ENCODE measurements at places on chromosomes 6 and 20.

GRCh38 chr20:57396984-57397692, 5.9 kb downstream of the RBM38 start:
- no peak for DNase-seq

DNA sequence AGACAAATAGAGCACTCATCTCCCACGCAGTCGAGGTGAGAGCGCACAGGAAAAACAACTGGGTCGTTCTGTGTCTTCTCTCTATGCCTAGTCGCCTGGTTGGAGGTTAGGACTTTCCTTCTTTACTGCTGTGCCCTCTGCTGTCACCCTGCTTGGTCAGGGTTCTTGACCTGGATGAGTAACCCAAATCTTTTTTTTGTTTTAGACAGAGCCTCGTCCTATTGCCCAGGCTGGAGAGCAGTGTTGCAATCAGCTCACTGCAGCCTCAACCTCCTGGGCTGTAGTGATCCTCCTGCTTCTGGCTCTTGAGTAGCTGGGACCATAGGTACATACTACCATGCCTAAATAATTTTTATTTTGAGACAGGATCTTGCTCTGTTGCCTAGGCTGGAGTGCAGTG, 24.5 kb downstream of the PRPF6 start:
- no peak for DNase-seq

- DNase-seq, result no peak
Measured at GRCh38 chr6:41280381-41281057, 6.0 kb downstream of the TREM1 start.

DNA sequence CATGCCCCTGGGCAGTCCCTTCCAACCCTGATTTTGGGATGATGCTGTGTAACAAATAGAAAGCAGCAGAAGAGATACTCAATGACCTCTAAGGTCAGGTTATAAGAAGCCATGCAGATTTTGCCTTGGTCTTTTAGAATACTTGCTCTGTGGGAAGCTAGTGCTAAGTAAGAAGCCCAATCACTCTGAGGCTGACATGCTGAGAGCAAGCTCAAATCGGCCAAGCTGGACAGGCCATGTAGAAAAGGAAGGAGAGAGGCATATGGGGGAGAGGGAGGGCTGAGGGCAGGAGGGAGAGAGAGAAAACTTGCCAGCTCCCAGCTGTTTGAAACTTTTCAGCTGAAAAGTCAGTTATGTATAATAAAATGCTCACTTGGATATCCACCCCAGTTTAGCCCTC, 1021.6 kb upstream of the MAP3K7 start:
- no peak for DNase-seq

DNA sequence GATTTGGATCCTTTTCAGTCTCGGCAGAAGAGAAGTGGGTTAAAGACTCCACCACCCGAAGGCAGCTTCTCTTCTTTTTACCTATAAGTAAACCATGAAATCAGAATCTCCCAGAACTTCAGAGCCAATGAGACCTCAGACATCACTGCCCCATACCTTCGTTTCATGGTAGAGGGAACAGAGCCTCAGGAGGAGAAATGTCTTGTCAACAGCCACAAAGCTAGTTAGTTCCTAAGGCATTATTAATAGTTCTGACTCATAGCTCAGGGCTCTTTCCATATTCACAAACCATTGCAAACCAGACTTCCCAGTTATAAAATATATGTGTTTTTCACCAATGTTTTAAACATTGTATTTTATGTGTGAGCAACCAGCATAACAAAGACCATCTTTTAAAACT, 118.7 kb upstream of the RIPOR2 start:
- no peak for DNase-seq

DNA sequence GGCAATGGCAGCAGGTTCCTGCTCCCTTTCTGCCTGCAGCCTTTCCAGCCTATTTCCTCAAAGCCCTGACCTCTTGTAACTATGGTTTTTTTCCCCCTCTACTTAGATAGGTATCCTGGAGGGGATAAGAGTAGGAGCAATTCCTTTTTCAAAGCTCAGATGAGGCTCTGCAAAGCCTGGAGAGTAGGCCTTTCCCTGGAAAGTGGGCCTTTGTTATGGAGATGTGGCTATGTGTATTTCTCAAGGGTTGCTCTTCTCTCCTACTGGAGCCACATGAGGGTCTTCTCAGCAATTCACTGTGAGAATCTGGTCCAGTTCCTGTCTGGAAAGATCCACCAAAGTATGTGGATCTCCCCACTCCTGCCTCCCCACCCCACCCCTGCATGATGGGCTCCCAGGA, 96.0 kb downstream of the DTD1 start:
- DNase-seq, result no peak

DNA sequence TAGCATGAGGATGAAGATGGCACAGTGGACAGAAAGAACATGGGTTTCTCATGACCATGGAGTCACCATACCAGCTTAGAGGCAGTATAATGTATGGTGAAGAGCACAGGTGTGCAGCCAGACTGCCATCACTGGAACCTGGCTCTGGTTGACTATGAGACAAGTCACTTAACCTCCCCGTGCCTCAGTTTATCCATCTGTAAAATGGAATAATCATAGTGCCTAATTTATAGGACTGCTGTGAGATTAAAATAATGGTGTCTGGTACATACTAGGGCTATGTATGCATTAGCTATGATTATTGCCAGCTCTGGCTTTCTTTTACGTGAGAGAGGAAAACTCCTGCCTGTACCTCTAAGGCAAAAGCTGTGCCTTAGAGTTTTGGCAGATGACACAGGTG, 19.4 kb downstream of the SLC35B3 start:
- no peak for DNase-seq

GRCh38 chr6:52013035-52013434, 74.4 kb downstream of the PKHD1 start:
- DNase-seq, result no peak

GRCh38 chr6:24668997-24669361, 2.1 kb downstream of the ACOT13 start:
- DNase-seq, result no peak

DNA sequence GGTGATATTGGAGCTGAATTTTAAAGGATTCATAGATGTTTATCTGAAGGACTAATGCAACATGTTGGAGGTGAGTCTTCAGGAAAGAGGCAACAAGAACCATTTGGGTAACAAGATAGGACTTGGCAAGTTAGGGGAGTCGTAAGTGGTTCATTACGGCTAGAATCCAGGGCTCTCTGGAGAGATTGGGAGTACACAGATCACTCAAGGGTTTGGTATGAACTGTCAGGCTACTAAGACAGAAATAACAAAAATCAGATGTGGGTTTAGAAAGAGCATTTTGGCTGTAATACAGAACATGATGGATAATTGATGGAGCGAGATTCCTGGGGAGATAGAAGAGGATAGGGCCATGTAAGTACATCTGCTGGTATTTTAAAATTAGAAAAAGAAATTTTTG, 86.3 kb upstream of the ESR1 start:
- no peak for DNase-seq

Measured in esophagus squamous epithelium (tissue), 5 donors.